Stimulated activated CD4-positive, alpha-beta T cell treated with anti-CD3 and anti-CD28 coated beads, Interleukin-4, amount 100 ng/mL, for 24 hours (primary cell): ENCODE measurements at places on chromosomes 16 and 17.

GRCh38 chr17:63436523-63437110, 9.5 kb downstream of the CYB561 start:
- DNase-seq: no peak

DNA sequence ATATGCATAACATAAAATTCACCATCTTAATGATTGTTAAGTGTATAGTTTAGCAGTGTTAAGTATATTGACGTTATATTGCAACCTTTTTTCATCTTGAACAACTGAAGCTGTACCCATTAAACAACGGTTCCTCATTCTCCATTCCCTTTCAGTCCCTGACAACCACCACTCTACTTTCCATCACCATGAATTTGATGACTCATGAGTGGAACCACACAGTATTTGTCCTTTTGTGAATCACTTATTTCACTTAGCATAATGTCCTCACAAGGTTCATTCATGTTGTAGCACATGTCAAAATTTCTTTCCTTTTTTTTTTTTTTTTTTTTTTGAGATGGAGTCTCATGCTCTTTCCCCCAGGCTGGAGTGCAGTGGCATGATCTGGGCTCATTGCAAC, 46.0 kb downstream of the HOXB1 start:
- no peak for DNase-seq

GRCh38 chr16:14564861-14565687, 65.0 kb downstream of the PARN start:
- DNase-seq: no peak

- no peak for DNase-seq
Observed at GRCh38 chr17:14794961-14795360, 470.2 kb downstream of the PMP22 start.

- DNase-seq: no peak
Observed at GRCh38 chr17:36057911-36058310, 6.2 kb upstream of the CCL18 start.

- DNase-seq: no peak
Observed at GRCh38 chr17:64683796-64684195, 21.7 kb upstream of the SMURF2 start.

DNA sequence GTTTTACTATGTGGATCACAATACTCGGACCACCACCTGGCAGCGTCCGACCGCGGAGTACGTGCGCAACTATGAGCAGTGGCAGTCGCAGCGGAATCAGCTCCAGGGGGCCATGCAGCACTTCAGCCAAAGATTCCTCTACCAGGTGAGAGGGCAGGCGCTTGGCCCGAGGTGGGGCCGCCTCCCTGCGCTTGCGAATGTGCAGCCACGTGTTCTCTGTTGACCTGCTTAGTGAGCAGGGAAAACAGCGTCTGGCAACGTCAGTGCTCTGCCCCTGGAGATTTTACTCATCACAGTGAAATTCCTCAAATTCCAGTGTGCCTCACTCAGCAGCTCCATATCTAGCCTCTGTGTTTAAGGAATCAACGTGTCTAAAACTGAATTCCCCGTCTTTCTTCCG, 33.4 kb upstream of the CLEC18A start:
- no peak for DNase-seq

DNA sequence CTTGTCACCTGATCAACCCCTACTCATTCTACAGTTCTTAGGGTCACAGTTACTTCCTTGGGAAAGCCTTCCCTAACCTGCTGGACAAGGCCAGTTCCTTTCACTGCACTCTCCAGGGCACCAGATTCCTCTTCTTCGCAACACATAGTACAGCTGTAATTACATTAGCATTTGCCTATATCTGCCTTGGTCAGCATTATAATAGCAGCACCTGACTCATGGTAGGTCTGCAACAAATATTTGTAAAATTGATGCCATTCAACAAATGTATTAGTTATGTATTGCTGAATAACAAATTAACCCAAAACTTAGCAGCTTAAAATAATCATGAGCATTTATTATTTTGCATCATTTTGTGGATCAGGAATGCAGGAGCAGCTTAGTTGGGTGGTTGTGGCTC, 193.0 kb downstream of the IRX5 start:
- no peak for DNase-seq

GRCh38 chr16:47965439-47965838, 190.4 kb downstream of the ABCC12 start:
- DNase-seq: no peak

GRCh38 chr17:20010936-20011335, 1.8 kb downstream of the SPECC1 start:
- no peak for DNase-seq

GRCh38 chr17:76524598-76525512, 12.7 kb downstream of the CYGB start:
- DNase-seq: no peak

GRCh38 chr17:49316258-49316570, 45.8 kb downstream of the ZNF652 start:
- DNase-seq: no peak

GRCh38 chr17:81400996-81401722, 5.9 kb downstream of the BAHCC1 start:
- no peak for DNase-seq

- DNase-seq: no peak
Observed at GRCh38 chr16:57562669-57563486, 20.4 kb downstream of the ADGRG5 start.

- DNase-seq: no peak
Observed at GRCh38 chr17:57577751-57578607, 167.1 kb downstream of the CCDC182 start.

DNA sequence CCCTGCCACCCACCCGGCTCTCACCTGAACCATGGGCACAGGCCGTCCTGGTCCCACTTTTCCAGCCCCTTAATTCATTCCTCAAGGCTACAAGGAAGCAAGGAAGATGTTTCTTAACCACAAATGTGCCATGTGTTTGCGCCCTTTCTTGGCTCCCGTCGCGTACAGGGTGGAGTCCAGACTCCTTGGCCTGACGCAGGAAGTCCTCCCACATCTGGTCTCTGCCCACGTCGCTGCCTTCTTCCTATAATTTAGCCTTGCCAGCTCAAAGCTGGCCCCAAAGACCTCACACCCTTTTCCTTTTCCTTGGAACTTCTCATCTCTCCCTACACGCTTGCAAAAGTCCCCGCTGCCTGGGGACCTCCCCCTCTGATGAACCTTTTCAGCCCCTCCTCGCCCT, 38.8 kb upstream of the BHLHA9 start:
- no peak for DNase-seq

GRCh38 chr17:56639517-56639916, 46.0 kb downstream of the NOG start:
- no peak for DNase-seq

- DNase-seq: no peak
Observed at GRCh38 chr17:7775051-7775450, 57.5 kb downstream of the DNAH2 start.

- DNase-seq: no peak
Observed at GRCh38 chr16:85079785-85080570, 32.3 kb downstream of the CIBAR2 start.

DNA sequence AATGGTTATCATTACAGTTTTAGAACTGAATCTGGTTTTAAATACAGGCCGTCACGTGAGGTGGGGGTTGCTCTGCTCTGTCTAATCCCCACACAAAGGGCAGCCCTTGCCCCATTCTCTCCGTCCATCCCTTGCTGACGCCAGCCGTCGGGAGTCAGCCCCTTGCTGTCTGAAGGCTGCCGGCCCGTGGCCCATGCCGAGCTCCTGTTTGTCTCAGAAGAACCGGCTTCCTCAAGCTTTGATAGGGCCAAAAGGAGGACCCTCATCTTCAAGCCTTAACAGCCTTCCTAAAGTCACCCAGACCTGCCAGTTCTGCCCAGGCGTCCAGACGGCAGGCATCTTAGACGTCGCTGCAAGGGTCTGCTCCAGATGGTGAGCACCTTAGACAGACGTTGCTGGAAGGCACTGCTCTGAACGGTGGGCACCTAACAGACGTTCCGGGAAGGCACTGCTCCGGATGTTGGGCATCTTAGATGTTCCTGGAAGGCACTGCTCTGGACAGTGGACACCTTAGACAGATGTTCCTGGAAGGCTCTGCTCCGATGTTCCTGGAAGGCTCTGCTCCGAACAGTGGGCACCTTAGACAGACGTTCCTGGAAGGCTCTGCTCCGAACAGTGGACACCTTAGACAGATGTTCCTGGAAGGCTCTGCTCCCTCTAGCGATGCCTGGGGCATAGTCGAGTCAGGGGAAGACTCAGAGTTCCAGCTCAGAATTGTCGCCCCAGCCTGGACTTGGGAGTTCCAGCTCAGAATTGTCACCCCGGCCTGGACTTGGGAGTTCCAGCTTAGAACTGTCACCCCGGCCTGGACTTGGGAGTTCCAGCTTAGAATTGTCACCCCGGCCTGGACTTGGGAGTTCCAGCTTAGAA, 35.1 kb upstream of the CHMP6 start:
- DNase-seq: no peak

DNA sequence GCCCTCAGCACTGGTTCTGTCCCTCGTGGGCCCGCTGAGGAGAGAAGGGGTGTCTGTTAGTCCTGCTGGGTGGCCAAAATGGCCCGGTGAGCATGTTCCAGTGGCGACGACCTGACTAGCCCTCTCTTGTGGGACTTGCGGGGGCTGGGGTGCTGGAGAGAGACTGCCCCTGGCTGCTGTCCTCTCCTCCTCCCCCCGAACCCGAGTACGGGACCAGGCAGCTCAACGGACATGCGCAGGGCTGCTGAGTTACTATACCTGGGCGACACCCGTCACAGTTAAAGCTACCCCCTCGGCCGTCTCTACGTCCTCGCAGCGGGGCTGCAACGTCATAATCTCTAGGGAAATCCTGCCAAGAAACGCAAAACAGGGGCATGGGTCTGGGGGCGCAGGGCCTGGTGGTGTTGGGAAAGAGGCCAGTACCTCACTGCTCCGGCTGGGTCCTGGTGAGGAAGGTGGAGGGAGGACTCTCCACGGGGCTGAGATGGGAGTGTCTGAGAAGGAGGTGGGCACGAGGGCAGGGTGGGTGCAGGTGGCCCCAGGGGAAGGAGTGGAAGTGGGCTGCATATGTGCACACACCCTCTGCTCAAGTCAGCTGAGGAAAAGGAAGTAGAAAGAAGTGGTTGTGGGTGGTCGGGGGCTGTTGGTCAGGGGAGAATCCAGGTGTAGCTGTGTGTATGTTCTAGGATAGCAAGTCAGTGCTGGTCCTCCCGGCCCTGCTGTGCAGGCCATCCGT, 13.4 kb downstream of the FLOT2 start:
- no peak for DNase-seq

GRCh38 chr17:79630126-79630525, 19.3 kb upstream of the RBFOX3 start:
- DNase-seq: no peak

GRCh38 chr16:30359871-30360170, 4.7 kb upstream of the CD2BP2 start:
- DNase-seq: no peak

DNA sequence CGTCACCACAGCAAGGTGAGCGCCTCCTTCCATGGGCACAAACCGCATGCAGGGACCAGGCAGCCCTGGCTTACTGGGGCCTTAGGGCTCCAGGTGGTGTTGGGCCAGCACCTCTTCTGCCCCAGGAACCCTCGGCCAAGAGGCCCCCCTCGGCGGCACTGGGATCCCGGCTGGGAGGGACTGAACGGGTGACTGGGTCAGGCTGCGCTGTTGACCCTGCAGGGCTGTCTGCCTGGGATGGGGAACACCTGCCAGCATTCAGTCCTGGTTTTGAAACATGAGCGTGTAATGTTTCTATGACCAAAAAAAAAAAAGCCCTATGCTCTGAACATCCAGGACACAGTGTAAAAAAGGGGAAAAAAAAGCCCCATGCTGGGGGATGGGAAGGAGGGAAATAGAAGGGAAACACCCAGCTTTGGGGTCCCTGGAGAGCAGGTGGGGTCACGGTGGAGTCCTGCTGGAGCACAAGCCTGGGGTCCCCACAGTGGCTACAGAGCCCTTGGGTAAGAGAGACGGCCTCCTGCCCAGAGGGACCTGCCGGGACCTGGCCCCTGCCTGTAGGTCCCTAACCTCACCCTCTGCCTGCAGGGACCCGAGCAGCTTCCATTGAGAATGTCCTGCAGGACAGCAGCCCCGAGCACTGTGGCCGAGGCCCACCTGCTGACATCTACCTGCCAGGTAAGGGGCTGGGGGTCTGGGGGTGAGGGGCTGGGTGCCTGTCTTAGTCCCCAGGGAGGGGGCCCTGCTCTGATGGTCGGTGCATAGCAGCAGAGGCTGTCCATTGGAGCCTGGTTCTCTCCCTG, 9.9 kb upstream of the NUDT16L1 start:
- DNase-seq: no peak

DNA sequence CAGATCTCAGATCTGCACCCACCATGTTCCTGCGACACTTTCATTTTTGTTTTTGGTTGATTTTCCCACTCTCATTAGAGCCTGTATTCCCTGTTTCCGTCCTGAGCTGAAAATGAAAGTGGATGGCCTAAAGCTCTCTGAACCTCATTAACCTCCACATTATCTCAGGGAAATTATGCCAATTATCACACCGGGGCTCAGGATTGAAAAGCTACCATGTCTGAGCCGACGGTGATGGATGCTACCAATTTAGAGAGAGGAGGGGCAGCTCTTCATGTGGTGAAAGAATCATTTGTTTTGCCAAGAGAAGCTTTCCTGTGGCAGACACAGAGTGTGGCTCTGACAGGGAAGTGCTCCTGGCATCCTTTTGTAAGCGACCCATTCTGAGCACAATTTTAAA, 410.4 kb upstream of the CDH11 start:
- no peak for DNase-seq

DNA sequence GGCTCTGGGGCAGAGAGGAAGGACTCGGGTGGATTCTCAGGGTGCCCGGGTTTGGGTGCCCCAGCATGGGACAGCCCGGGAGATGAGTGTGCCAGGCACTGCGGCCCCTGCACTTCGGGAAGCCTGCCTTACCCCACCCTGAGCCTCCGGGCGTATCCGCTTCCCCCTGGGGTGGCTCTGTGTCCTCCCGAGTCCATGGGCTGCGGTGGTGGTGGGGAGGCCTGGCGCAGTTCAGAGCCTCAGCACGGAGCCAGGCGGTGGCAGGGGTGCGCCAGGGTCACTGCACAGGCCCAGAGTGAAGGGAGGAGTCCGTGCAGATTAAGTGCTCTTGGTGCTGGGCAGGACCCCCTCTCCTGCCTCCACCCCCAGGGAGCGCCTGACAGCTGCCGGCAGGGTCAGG, 20.7 kb downstream of the MYBBP1A start:
- no peak for DNase-seq

DNA sequence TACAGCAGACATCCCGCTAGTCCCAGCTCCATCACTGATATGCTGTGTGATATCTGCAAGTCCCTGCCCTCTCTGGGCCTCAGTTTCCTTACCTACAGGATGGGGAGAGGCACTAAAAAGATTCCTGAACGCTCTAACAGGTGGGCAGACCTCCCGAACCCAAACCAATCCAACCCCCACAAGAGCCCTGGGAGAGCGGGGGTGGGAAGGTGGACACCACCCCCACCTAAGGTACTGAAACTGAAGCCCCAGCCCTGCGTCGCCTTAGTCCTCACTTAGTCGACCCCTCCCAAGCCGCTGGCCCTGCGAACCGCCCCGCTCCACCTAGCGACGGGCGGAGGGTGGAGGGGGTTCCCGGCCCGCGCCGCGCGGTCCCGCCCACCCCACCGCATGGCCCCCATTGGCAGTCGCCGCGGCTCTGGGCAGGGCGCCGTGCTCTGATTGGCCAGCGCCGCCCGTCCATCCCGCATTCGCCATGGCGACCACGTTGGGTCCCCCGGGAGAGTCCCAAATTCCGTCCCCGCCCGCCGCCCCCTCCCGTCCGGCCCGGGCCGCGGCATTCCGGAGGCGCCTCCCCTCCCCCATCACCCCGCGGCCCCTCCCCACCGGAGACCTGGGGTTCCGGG, 578 bp downstream of the CCDC102A start:
- DNase-seq: peak; percentile 93

GRCh38 chr17:43878260-43879175, 28.8 kb downstream of the MPP2 start:
- DNase-seq: peak; percentile 72

GRCh38 chr16:82062645-82063058, 27.6 kb downstream of the HSD17B2 start:
- DNase-seq: no peak

- DNase-seq: peak; percentile 19
Observed at GRCh38 chr17:39573447-39574298, 34.0 kb downstream of the NEUROD2 start.
